T-helper 22 cell (primary cell): ENCODE measurements at places on chromosomes 5 and 9.

DNA sequence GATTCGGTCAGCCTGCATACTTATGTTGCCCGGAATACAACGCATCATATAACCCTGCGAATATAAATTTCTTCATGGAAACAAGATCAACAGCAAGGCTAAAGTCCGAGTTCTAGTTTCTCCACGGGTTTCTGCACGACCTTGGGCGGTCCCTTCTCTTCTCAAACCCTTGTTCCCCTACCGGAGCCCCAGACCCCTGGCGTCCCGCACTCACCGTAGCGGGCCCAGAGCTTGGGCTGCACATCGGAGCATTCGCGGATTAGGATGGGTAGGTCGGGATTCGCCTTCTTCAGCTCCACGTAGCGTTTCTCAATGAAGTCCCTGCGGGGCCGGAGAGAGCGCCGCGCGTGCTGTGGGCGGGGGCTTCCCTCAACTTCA, 399 bp downstream of the NDUFA2 start:
- no peak for DNase-seq

GRCh38 chr9:114310471-114311450, 12.1 kb upstream of the ORM1 start:
- no peak for DNase-seq

GRCh38 chr5:35026280-35026840, 21.4 kb downstream of the AGXT2 start:
- no peak for DNase-seq

- no peak for DNase-seq
Measured at GRCh38 chr9:132560616-132561202, 21.7 kb upstream of the BARHL1 start.
